ENCODE measurements at places on chromosomes 3 and 15.

DNA sequence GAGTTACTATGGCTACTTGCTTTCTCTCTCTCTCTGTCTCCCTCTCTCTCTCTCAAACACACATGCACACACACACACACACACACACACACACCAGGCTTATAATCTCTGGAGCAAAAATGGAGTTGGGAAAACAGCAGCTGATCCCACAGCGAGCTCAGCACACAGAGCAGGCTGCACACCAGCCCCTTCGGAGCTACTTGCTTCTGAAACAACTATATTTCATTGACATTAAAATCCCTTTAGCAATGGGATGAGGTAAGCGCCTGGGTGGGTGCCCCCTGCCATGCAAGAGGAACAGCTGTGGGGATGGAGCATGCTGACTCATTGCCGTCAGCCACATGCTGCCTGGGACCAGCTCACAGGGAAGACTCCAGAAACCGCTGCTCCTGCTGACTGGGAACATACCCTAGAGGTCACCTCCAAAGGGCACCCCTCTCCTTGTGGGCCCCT lies 45.7 kb downstream of the B3GNT5 start:
- peak; percentile 55 for DNase-seq

DNA sequence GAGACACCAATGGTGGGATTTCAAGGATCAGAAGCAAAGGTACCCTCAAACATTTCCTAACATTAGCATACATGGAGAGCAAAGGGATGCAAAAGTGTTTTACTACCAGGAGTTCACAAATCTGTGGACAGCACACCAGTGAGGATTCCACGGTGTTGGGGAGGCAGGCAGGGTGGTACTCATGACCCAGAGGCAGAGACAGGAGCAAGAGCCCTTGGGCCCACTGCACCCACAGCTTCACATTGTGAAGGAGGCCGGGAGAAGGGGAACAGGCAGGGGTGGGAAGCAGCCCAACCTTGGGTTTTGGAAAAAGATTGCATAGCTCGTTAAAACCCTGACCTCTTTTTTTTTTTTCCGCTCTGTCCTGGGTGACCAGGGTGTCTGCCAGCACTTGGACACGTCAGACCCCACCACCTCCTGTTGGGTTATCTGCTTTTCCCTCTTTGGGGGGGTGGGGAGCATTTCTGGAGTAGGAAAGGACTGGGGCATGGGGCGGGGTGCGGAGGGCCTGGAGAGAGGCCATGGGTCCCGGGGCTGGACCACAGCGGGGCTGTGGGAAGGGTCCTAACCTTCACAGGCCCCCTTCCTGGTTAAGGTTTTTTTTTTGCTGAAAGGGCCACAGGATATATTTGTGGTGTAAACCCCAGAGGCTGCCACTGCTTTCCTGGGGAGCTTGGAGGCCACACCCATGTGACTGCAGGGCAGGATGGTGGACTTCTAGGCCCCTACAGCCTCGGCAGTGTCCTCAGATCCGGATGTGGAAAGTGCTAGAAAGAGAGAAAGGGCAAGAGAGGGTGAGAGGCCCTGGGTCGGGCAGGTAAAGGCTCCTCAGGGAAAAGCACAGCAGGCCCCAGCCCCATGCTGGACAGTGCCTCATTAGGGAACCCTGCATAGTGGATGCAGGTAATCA lies 12.5 kb downstream of the SH2D7 start:
- no peak for DNase-seq

- peak; percentile 62 for DNase-seq
Observed at GRCh38 chr3:197339841-197340520, 41.6 kb upstream of the DLG1 start.

- no peak for DNase-seq
Observed at GRCh38 chr3:47856669-47857068, 53.7 kb downstream of the DHX30 start.

GRCh38 chr15:99164119-99164518 lies 59.2 kb downstream of the SYNM start:
- no peak for DNase-seq

DNA sequence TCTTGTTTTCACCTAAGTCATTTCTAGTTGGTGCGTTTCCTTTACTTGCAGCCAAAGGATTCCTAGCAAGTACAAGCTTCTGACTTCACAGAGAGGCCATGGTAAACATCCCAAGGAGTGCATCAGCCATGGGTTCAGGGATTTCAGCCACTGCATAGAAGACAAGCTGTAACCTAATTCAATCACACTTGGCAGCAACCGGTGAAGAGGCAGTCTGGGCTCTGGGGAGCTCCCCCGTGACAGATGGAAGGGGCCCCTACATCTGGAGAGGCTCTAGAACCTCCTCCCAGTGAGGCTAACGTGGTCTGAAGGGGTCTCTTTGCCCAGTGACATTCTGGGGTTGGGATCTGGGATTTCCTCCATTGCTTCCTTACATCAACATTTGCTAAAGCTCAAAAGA lies 8.4 kb upstream of the SNRPA1 start:
- DNase-seq = no peak

- DNase-seq = no peak
Observed at GRCh38 chr3:132378-132777, 64.2 kb upstream of the CHL1 start.

GRCh38 chr3:139327231-139327630 lies 16.6 kb upstream of the MRPS22 start:
- DNase-seq = no peak
